Right ventricle myocardium inferior (tissue), 1 donor: ENCODE measurements at places on chromosomes 5 and 9.

- no peak for DNase-seq
These were observed 193.4 kb downstream of the EDIL3 start for GRCh38 chr5:84191281-84191680.

GRCh38 chr9:115035841-115036612 lies 81.9 kb downstream of the TNC start:
- DNase-seq, result peak; percentile 51

DNA sequence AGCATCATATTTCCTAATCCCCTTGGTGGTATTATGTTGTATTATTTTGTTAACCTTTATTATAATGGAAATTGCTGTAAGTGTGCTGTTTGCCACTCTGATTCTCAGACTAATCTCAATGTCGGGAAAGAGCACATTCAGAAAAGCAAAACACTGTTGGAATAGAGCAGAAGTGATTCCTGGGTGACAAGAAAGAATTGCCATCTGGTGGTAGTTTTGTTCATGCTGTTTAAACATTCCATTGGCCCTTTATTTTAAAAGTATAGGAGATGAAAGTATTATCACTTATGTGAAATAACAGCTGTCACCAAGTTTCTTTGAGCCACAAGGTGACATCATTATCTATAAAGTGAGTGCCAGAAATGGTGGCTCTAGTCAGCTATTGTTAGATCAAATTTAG lies 301.3 kb upstream of the SGCD start:
- no peak for DNase-seq

DNA sequence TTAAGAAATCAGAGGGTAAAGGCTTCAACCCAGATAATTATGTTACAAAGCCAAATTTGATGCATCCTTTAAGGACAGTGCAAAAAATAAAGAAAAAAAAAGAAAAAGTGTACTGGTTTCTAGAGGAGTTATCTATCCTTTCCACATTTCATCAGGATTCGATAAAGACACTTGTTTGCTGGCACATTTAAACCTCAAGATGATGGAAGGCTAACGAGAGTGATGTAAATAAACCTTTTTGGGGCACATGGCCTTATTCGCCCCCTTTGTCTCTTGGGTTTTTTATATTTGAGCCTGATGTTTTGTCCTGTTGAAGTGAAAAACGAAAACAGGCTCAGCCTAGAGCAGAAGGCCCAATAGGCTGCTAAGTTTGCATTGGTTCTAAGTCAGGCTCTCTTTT lies 416.5 kb downstream of the TAF11L14 start:
- no peak for DNase-seq

DNA sequence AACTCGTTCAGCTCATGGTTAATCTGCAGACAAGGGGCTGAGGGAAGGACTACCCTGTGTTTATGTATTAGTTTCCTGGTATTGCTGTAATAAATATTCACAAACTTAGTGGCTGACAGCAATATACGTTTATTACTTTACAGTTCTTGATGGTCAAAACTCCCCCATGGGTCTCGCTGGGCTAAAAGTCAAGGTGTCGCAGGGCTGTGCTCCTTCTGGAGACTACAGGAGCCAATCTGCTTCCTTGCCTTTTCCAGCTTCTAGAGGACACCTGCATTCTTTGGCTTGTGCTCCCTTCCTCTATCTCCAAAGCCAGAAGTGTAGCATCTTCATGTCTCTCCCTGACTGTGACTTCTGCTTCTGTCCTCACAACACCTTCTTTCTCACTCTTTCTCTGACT lies 653.8 kb upstream of the RIOK2 start:
- no peak for DNase-seq

DNA sequence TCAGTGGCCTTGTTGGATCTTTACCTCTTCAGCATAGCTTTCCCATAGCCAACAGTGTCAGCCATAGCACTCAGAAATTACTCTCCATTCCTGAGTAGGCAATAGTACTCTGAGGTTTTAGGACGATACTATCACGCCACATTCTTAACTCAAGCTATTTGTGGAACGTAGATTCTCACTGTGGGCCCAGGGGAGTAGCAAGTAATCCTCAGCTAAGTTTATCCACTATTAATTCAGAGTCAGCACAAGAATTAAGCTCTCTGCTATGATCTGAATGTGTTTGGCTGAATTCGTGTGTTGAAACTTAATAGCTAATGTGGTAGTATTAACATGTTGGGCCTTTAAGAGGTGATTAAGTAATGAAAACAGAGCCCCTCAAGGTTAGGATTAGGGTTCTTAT lies 858.8 kb upstream of the NUDT12 start:
- no peak for DNase-seq

GRCh38 chr9:127030814-127031740 lies 91.4 kb downstream of the ANGPTL2 start:
- DNase-seq, result no peak

- peak; percentile 82 for DNase-seq
These were observed 23.9 kb downstream of the RNF130 start for GRCh38 chr5:180047667-180048066.

GRCh38 chr9:100379862-100380261 lies 27.1 kb upstream of the TEX10 start:
- no peak for DNase-seq

- no peak for DNase-seq
These were observed 78.2 kb downstream of the RFK start for GRCh38 chr9:76316069-76316468.

- no peak for DNase-seq
These were observed 1992.3 kb downstream of the MAT2B start for GRCh38 chr5:165497707-165498106.

DNA sequence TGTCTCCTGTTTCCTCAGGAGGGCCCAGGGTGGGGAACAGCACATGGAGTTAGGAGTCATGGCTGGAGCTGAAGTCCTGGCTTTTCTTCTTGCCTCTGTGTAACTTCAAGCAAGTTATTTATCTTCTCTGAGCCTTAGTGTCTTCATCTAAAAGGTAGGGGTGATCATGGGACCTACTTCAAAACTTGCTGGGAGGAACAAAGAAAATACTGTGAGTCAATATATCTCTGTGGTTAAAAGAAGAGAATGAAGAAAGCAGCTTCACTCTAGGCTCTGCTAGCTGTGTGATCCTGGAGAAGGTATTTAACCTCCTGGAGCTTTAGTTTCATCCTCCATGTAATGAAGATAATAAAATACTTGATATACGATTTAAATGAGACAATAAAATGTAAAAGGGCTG lies 26.5 kb downstream of the AFAP1L1 start:
- DNase-seq, result no peak

- no peak for DNase-seq
These were observed 6.7 kb upstream of the ZCCHC10 start for GRCh38 chr5:133032852-133033742.

GRCh38 chr9:124964056-124964455 lies 23.2 kb upstream of the GOLGA1 start:
- DNase-seq, result no peak

DNA sequence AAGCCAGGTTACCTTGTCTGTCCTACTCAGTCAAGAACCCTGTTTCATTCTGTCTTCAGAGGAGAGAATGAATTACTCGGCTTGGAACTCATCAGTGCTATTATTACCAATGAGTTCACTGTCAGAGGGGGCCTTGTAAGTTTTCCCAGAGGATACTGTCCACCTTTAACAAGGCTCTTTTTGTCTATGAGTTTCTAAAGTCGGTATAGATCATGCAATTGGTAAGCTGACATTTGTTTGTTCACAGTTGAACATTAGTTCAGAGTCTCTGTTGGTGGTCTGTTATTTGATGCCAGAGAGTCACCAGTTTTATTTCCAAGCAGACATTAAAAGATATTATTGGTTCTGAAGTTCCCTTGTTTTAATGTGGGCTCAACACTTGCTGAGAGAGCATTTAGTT lies 58.1 kb upstream of the DHFR start:
- no peak for DNase-seq

GRCh38 chr5:160436017-160436416 lies 14.4 kb downstream of the PTTG1 start:
- no peak for DNase-seq

GRCh38 chr5:59361454-59361853 lies 532.1 kb downstream of the PDE4D start:
- no peak for DNase-seq

GRCh38 chr5:72020161-72020983 lies 86.9 kb upstream of the MAP1B start:
- DNase-seq, result no peak

DNA sequence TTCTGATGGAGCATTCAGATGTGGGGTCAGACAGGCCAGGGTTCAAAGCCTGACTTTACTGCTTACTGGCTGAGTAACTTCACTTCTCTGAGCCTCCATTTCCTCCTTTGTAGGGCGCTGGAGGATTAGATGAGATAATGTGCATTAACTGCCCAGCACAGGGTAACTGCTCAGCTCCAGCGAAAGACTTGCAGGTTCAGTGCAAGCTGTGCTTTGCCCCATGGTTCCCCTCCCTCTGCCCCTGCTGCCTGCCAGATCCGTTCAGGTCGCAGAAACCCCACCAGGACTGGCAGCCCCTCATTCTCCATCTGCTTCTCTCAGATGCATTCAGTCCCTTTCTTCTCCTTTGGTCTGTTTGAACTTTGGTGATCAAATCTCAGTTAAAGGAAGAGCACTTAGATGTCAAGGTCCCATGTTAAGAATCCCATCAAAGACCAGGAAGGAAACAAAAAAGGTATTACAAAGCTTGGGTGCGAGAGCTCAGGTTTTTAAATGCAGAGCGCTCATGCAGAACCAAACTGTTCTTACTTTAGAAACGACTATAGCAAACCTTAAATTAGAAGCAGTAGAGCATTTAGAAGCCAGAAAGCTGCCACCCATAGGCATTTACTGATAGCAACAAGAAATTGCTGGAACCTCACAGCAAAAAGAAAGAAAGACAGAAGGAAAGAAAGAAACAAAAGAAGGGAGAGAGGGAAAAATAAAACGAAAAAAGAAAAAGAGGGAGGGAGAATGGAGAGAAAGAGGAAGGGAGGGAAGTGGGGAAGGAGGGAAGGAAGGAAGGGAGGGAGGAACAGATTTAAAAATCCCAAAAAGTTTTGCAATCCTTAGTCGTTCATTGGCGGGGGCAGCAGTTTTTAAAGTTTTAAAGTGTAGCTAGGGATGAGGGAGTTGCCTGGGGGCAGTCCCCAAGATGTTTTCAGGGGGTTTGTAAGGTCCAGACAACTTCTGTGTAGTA lies 23.5 kb downstream of the AFAP1L1 start:
- no peak for DNase-seq
